ENCODE measurements at places on chromosomes 11 and 22.

- DNase-seq = no peak
Observed at GRCh38 chr11:24348908-24349307, 147.9 kb upstream of the LUZP2 start.

DNA sequence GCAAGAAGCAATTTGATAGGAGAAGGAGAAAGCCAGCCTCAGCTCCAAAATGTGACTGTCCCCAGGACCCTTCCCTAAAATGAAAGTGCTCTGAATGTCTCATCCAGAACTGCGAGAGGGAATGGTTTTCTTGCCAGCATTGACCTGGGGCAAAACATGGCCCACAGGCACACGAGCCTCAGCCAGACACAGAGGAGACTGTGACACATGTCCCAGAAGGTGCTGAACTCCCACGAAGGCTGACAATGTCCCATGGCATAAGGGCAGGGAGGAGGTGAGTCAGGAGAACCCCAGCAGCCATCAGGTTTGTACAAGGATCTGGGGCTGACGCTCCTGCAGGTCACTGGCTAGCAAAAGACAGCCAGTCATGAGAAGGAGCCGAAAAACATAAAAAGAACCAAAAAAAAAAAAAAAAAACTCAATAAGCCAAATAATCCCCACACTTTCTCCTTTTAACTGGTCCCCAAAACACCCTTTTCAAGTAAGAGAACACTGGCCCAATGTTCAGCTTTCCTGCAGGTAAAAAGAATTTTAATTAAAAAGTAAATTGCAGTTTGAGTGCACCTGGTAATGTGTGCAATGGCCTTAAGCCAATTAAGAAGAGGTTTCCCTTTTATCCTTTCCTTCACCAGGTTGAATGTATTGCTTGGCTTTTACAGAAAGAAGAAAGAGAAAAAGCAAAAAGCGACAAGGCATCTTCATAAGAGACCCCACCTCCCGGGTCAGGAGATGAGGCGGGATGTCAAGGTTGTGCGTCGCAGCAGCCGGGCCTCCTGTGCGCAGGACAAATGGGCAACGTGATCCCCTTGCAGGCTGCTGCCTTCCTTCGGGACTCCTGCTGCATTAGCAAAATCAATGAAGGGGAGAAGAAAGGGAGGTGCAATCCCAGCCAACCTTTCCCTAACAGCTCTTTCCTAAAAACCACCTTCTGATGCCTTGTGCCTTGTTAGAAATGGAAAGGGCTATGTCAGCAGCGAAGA lies 43.6 kb downstream of the GALNT18 start:
- no peak for DNase-seq

DNA sequence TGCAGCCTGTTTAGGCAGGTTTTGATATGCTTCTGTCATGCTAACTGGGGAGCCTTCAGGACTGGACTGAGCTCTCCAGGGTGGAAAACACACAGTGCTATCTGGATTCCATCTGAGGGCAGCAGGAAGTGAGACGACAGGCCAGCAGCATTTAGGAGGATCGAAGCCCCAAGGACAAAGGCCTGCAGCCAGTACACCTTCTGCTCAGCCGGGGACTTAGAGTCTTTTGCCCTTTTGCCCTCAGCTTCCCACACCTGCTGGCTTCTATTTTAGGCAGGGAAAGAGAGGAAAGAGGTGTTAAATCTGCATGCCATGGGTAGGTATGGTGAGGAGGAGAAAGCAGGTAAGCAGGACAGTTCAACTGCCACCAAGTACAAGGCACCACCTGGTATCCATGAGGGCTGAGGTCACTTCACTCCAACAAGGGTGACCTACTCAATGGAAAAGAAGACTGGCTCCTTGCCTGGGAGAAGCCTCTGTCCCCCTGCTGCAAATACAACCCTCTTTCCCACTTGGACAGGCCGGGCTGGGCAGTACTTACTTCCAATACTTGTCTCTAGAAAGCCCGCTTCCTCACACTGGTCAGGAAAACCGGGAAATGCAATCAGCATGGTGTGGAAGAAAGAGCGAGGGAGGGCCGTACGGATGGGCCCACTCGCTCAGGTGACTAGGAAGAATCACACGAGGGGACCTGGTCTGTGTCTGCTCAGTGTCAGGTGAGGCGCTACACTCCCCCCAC lies 12.3 kb downstream of the LARGE2 start:
- DNase-seq = no peak

GRCh38 chr11:93330446-93330984 lies at the start of gene DEUP1:
TSS of gene DEUP1 (plus strand) at chr11:93330742. CDS start at chr11:93332260, 1,518 bp downstream.
- DNase-seq = no peak

GRCh38 chr22:21760640-21761039 lies 25.0 kb upstream of the YPEL1 start:
- DNase-seq = no peak

DNA sequence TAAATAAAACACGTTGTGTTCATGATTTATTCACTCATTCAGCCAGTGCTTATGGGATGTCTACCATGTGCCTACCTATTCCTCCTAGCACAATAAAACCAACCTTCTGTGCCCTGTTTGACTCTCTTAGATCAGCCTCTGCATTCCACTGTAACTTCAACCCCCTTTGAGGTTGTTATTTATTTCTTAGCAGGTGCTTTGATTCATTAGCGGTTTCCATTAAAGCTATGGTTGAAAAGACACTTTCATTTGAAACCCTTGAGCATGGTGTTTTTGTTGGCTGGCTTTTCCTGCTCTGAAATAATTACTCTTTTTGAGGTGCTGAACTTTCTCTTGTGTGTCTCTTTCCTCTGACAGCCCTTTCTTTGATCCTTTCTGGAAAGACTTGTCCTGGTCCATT lies 570.6 kb upstream of the LARGE1 start:
- DNase-seq = no peak

- no peak for DNase-seq
Observed at GRCh38 chr11:2827256-2827655, 58.3 kb downstream of the CDKN1C start.

DNA sequence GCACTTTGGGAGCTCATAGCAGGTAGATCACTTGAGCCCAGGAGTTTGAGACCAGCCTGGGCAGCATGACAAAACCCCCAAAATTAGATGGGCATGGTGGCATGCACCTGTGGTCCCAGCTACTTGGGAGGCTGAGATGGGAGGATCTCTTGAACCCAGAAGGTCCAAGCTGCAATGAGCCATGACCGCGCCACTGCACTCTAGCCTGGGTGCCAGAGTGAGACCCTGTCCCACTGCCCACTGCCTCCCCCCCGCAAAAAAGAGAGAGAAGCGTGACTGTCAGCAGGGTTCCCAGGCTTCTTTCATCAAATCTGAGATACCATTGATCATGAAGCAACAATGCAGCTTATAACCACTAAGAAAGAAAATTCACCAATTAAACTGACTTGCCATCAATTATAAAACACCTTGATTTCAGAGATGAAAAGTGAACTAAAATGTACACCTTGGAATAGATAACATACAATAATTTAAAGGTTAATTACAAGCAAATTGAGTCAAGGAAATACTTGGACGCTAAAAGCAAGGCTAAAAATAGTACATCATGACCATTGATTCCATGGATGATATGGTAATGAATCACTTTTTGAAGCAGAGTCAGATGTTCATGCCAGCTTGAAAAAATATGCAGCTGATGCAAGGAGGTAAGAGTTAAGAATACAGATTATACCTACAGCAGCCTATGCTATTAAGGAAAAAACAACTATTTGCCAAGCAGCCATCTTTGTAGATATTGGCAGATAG lies 90.8 kb upstream of the ALKBH3 start:
- peak; percentile 28 for DNase-seq

DNA sequence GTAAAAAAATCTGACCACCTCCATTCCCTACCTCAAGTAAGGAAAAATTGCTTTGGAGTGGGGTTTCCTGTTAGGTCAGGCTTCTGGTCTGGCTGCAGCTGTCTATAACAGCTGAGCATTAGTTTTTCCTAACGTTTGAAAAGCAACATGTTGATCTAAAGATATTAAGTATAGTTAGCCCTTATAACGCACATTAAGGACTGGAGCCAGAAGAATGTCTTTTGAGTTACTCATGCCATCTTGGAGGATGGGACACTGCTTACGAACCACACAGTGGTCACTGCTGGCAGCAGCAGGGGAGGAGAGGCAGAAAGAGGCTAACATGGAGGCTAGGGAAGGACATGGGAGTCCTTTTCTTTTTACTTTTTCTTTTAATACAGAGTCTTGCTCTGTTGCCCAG lies 44.1 kb upstream of the GDPD4 start:
- no peak for DNase-seq

DNA sequence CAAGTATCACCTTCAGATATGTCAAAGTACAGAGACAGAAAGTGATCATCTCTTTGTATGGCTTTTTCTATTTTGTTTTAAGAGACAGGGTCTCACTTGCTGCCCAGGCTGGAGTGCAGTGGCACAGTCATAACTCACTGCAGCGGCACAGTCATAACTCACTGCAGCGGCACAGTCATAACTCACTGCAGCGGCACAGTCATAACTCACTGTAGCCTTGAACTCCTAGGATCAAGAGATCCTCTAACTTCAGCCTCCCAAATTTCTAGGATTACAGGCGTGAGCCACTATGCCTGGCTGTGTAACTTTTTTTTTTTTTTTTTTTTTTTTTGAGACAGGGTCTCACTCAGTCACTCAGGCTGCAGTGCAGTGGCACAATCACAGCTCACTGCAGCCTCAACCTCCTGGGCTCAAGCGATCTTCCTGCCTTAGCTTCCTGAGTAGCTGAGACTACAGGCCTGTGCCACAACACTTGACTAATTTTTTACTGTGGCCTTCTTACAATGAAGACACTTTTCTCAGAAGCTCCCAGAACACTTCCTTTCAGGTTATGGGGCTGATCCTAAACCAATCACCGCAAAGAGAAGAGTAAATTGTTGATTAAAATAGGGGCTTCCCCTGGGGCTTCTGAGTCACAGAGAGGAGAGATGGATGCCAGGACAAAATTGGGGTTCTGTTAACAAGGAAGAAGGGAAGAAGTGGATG lies 9.0 kb upstream of the HIKESHI start:
- DNase-seq = no peak

DNA sequence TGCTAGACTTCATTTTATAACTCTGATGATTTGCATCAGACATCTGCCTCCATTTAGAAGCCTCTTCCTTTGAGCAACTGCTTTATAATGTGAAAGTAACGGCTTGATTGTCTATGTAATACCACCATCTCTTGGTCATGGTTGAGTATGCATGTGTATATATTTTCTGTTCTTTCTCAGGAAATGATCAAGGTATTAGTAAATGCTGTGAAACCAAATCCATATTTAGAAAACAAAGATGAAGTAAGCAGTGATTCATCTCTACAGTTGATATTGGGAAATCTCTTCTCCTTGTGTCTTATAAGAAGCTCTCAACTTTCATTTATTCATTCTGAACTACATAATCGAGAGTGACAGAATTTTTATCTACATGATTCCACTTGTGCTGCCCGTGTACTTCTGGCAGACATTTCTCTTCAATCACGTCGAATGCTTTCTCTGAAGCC lies 104.6 kb upstream of the ANO3 start:
- DNase-seq = peak; percentile 81

- no peak for DNase-seq
Observed at GRCh38 chr11:3867209-3868091, 12.0 kb downstream of the STIM1 start.

GRCh38 chr22:41538583-41538982 lies 5.7 kb downstream of the POLR3H start:
- DNase-seq = no peak

GRCh38 chr11:45900916-45901617 lies 6.0 kb downstream of the FREY1 start:
- DNase-seq = no peak

DNA sequence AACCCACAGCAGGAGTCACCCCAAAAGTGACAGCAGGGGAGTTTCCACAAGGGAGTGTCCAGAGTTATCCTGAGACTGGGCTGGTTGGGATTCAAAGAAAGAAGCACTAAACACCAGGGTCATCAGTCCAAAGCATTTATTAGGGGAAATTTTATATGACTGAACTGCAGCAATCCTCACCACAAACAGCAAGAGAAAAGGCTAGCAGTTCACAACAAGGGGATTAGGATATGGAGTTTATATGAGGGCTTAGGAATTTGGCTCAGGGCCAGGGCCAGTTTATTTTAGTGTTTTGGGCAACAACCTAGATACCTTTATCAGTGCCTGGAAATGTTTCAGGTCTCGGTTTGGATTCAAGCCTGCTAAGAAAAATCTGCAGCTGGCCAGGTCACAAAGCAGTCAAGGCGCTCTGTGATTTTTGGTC lies 4.6 kb upstream of the TMEM126A start:
- DNase-seq = no peak

Data from GM04503 (cell line).